ENCODE measurements at places on chromosomes 3 and 15.
A peak's percentile ranks its signal among the peaks of the same experiment; 100 is the strongest.

GRCh38 chr3:27677565-27677964, 44.6 kb downstream of the EOMES start:
- no peaks in the 10 kb centered on the region for H3K36me3 ChIP-seq
- H3K27me3 ChIP-seq = no peaks in the 10 kb centered on the region
- H3K4me3 ChIP-seq = no peak overlapping the region
- H3K4me1 ChIP-seq = no peaks in the 10 kb centered on the region
- H3K27ac ChIP-seq = no peak overlapping the region

DNA sequence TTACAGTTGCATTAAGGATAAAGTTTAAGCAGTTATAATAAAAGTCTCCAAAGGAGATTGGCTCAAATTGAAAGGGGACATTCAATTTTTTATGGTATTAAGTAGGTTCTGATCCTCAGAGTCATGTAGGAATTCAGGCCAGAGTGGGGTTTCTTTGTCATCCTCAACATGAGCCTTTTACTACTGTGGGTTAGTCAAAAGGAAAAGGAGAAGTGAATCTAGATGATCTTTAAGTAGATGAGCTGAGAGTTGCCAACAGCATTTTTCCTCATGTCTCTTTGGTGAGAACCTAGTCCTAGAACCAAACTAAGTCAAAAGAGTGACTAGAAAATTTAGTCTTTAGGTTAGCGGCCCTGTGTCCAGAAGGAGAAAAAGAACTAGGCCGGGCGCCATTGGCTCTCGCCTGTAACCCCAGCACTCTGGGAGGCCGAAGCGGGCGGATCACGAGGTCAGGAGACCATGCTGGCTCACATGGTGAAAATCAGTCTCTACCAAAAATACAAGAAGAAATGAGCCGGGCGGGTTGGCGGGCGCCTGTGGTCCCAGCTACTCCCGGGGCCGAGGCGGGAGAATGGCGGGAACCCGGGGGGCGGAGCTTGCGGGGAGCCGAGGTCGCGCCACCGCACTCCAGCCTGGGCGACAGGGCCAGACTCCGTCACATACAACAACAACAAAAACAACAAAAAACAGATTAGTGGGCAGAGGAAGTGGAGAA, 4.2 kb upstream of the CHL1 start:
- peaks cover 17% of the 10 kb centered on the region for H3K27me3 ChIP-seq
- no peaks in the 10 kb centered on the region for H3K36me3 ChIP-seq
- no peak overlapping the region for H3K4me3 ChIP-seq
- DNase-seq = no peak
- no peak overlapping the region for H3K27ac ChIP-seq

DNA sequence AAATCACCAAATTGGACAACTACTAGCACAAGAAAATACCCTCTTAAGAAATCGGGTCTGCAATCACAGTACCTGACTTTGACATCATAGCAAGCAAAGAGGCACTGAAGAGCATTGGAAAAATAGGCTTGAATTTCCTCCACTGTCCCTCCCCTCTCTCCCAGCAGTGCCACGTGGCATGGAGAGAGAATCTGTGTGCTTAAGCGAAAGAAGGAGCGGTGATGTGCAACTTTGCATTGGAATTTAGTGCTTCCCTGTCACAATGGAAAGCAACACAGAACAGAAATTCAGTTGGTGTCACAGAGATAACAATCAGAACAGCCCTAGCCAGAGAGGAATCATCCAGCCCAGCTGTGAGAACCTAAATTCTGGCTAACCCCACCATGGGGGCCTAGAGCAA, 207.5 kb upstream of the SLITRK3 start:
- DNase-seq = no peak
- no peak overlapping the region for H3K27ac ChIP-seq
- H3K36me3 ChIP-seq = no peaks in the 10 kb centered on the region
- no peak overlapping the region for H3K4me3 ChIP-seq
- H3K4me1 ChIP-seq = no peaks in the 10 kb centered on the region

- H3K27me3 ChIP-seq = no peaks in the 10 kb centered on the region
- H3K4me1 ChIP-seq = no peaks in the 10 kb centered on the region
- H3K36me3 ChIP-seq = no peaks in the 10 kb centered on the region
- no peak overlapping the region for H3K27ac ChIP-seq
Measured at GRCh38 chr3:170092907-170093306, 55.1 kb downstream of the GPR160 start.

DNA sequence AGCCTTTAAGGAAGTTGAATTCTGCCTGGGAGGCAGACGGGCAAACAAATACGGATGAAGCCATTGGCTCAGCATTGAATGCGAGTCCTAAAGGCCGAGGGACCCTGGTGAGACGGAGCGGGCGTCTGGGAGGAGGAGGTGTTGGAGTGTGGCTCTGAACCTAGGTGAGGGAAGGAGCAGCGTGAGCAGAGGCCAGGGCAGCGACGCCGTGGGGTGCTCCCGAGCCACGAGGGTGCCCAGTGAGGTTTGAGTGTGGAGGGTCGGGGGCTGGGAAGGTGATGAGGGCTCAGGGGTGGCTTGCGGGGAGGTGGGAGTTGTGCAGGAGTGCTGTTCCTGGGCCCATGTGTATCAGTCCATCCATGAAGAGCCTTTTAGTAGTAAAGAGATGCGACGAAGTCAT, 17.0 kb downstream of the CORO2B start:
- no peaks in the 10 kb centered on the region for H3K36me3 ChIP-seq
- H3K4me3 ChIP-seq = no peak overlapping the region
- H3K27ac ChIP-seq = peak overlapping the region; percentile 13
- DNase-seq = no peak

DNA sequence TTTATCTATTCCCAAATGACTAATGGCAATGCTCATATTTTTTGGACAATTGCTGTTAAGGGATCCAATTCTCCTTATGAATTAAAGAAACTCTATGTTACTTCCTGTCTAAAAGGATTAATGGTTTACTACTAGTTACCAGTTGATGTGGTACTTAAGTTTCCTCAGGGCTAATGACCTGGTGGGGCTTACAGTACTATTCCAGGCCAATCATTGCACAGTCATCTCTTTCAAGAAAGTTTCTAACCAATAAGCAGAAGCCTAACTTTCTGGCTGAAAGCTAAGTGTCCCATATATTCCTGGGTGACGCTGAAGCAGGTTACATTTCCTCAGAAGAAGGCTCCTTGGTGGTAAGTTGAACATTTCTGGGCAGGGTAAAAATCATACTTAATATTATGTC, at the start of gene SLC12A1:
TSS of gene SLC12A1 (plus strand) at position 322 of the 400 bp plus-strand sequence. CDS start 1,418 bp downstream, outside the sequence.
- H3K4me3 ChIP-seq = no peak within 1 kb of the TSS
- H3K36me3 ChIP-seq = no peaks in the 10 kb centered on the region
- DNase-seq = no peak
- no peaks in the 10 kb centered on the region for H3K27me3 ChIP-seq
- H3K4me1 ChIP-seq = no peaks in the 10 kb centered on the region

DNA sequence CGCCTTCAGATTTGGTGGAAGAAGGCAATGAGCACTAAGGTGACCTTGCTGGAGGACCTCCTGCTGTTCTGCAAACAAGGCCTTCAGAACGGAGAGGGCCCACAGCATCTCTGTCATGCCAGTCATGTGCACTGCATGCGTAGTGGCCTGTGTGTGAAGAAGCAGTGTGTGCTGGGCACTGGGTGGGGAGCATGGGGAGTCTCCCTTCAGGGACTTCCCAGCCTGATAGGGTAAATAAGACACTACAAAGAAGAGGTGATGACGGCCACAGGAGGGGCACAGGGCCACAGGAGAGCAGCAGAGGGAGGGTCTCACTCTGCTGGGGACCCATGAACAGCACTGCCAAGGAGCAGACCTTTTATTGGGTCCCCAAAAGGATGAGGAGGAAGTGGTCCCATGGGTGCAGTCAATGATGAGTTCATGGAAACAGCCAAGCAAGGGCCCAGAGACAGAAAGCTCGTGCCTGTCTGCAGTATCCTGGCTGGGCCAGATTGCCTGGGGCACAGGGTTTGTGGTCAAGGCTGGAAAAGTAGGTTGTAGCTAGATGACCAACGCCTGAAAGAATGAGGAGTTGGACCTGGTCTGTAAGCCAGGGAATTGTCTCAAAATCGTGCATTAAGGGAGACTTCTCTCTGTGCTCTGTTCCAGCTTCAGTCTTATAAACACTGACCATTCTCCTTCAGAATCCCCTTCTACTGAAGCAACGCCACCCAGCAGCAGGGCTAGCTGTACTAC, 67.8 kb upstream of the SEC61A1 start:
- no peak overlapping the region for H3K4me3 ChIP-seq
- no peaks in the 10 kb centered on the region for H3K4me1 ChIP-seq
- DNase-seq = no peak
- no peak overlapping the region for H3K27ac ChIP-seq
- no peaks in the 10 kb centered on the region for H3K36me3 ChIP-seq

DNA sequence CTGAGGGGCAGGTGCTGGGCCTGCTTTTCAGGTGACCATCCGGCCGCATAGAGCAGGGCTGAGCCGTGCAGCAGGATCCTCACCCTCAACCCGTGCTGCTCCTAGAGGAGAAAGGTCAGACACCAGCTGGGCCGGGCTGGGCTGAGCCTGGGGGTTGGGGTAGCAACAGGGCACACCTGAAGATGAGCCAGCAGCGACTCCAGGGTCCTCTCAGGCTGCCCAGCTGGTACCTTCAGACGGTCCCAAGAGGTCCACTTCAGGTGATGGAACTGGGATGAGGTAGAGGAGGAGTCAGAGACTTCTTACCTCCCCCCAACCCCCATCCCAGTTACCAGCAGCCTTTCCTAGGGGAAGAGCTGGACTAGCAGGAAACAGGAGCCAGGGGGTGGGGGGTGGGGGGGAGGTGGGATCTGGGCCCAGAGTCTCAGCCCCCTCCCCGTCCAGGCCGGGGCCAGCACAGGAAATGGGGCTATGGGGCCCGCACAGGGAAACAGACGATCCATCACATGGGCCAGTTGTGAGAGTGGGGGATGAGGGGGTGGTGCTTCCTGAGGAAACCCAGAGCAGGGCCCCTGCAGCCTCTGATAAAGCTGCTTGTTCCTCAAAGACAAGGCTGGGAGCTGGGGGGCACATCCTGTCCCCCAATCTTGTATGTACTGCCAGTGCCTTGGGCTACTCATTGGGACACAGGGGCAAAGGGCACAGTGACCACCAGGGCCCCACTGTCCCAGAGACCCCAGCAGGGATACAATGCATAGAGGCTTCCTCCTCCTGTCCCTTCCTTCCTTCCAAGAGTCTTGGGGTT, 3.0 kb downstream of the INKA1 start:
- H3K36me3 ChIP-seq = no peaks in the 10 kb centered on the region
- DNase-seq = no peak
- peaks cover 30% of the 10 kb centered on the region for H3K4me1 ChIP-seq
- no peaks in the 10 kb centered on the region for H3K27me3 ChIP-seq

DNA sequence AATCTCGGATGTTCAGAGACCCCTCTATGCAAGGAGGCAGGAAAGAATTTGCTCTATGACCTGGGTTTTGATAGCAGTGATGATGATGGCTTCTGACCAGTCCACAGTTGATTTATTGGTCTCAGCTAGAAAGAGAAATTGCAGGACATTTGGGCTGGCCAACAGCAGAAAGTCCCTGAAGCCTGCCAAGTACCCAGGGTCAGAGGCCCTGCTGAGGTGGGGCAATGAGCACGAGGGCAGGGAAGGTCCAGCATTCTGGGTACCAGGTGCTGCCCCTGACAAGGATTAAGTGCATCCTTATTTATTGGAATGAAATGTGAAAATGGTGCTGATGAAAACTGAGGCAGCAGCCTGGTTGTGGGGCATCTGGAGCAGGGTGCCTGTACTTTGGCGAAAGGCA, 19.8 kb downstream of the C3orf62 start:
- no peak for DNase-seq
- H3K27me3 ChIP-seq = no peaks in the 10 kb centered on the region
- H3K36me3 ChIP-seq = no peaks in the 10 kb centered on the region
- H3K27ac ChIP-seq = no peak overlapping the region
- no peaks in the 10 kb centered on the region for H3K4me1 ChIP-seq
- H3K4me3 ChIP-seq = no peak overlapping the region

DNA sequence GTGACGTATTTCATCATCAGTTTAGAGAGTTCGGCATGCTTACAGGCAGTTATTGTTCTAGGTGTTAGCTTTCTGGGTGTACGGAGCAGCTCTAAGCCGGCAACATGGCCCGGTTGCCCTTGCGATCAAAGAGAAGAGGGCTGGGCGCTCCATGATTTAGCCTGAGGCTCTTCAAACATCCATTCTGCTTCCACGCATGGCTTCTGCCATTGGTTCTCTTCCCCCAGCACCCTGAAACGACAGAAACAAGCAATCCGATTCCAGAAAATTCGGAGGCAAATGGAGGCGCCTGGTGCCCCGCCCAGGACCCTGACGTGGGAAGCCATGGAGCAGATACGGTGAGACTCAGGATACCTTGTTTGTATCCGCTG, 574 bp downstream of the NGRN start:
- peak overlapping the region; percentile 97 for H3K27ac ChIP-seq
- H3K27me3 ChIP-seq = no peaks in the 10 kb centered on the region
- H3K4me3 ChIP-seq = peak overlapping the region; percentile 70
- peaks cover 29% of the 10 kb centered on the region for H3K4me1 ChIP-seq
- peak; percentile 79 for DNase-seq
- no peaks in the 10 kb centered on the region for H3K36me3 ChIP-seq

GRCh38 chr15:52067545-52067926, 45.0 kb downstream of the BCL2L10 start:
- no peak overlapping the region for H3K4me3 ChIP-seq
- no peaks in the 10 kb centered on the region for H3K4me1 ChIP-seq
- no peaks in the 10 kb centered on the region for H3K36me3 ChIP-seq
- no peaks in the 10 kb centered on the region for H3K27me3 ChIP-seq
- no peak for DNase-seq
- no peak overlapping the region for H3K27ac ChIP-seq

DNA sequence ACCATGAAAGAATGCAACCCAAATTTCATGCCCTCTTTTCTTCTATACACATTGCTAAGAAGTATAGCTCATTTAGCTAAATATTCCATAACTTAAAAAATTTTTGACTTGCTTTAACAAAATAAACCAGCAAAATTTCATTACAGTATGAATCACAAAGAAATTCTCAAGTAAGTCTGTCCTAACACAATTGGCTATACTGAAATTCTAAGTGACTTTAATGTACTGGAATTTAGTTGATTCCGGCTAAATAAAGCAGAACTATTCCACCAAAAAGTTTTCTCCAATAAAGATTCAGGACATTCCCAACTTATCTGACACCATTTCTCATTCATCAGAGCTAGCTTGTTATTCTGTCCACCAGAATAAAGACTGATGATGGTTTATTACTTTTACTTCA, 23.8 kb downstream of the LRRFIP2 start:
- no peak for DNase-seq
- H3K27ac ChIP-seq = no peak overlapping the region
- peaks cover 30% of the 10 kb centered on the region for H3K36me3 ChIP-seq
- no peaks in the 10 kb centered on the region for H3K27me3 ChIP-seq

- no peak for DNase-seq
- H3K36me3 ChIP-seq = peaks cover 26% of the 10 kb centered on the region
- H3K4me3 ChIP-seq = peak overlapping the region; percentile 92
- H3K27me3 ChIP-seq = no peaks in the 10 kb centered on the region
Measured at GRCh38 chr3:52237657-52238172, 1.2 kb downstream of the TWF2 start.

DNA sequence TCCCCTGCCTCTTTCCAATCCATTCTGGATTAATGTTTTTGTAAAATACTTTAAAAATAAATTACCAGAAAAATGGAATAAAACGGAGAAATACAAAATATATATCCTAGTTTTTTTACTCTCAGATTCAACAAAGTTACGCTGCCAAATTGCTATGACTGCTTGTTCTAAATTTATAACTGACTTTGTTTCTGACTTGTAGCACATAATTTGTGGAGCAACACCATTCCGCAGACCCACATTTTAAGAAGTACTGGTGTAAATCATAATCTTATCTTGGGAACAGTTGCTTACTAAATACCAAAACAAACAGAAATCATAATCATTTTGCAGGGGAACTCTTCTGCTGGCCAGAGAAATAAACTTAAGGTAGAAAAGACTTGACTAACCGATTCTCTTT, 339.4 kb upstream of the CBLB start:
- no peak for DNase-seq
- H3K27me3 ChIP-seq = no peaks in the 10 kb centered on the region
- no peak overlapping the region for H3K4me3 ChIP-seq
- H3K27ac ChIP-seq = no peak overlapping the region
